ENCODE measurements at places on chromosomes 1 and 21.

- no peak for DNase-seq
Observed at GRCh38 chr1:13899856-13900255, 199.9 kb downstream of the PRDM2 start.

DNA sequence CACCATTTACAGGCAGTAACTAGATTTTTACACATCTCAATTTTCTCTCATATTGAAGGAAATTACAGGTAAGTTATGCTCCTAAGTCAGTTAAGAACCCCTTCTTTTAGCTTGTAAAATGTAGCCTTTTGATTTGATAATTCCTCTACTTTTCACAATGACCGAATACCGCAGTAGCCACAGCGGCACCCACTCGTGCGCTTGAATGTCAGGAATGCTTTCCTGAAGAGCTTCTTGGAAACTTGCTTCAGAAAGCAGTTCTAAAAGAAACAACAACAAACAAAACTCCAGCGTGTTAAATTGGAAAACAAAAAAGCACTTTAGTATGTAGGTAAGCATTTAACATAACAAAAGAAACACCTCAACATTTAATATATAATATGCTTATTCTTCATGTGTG, 9.9 kb upstream of the DNTTIP2 start:
- no peak for DNase-seq

DNA sequence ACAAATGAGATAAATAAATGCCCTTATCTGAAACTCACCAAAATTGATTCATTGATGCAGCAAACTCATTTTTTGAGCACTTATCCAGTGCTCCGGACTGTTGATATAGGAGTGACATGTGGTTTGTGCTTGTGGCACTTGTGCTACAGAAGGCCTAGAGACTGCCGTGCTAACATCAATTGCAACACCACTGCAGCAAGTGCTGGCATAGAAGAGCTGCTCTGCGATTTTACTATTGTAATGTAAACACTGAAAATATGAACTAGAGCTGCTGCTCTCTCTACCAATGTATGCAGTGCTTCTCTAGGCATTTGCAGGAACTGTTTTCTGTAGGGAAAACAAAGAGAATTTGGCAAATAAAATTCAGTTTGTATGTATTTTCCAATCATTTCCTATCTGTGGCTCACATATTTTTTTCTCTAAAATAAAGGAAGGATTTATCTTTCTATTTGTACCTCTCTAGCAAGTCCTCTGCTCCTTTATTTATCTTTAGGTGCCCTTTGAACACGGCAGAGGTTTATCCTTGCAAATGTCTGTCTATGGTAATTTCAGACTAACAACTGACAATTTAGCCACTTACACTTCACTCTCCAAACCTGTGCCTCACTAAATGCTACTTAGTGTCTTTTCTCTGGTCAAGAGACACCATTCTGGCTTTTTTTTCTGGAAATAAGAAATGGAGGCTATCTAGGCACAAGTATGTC, 409.5 kb upstream of the ADGRL2 start:
- no peak for DNase-seq

GRCh38 chr1:150973258-150973835, 1.3 kb downstream of the CERS2 start:
- DNase-seq: peak; percentile 30

DNA sequence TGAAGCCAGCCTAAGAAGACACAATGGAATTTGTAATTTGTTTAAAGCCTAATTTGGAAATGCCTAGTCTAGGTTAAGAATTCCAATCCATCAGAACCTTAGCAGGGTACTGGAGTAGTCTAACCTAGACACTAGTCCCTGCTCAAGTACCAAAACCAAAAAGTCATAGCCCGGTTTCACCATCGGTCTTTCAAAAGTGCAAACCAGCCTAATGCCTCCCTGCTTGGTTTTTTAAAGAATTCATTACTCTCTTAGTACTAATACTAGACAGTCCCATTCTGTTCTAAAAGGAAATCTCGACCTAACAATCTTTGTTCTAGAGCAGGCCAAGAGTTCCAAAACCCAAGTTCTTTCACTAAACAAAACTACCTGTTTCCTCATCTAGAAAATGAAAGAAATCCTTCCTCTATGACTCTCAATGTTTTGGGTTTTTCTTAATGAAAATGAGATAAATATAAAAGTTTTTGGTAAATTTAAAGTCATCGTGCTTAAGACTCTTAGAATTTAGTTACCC, 2.6 kb downstream of the PUM1 start:
- DNase-seq: no peak

GRCh38 chr21:27586326-27586725, 619.4 kb upstream of the ADAMTS5 start:
- no peak for DNase-seq

Data from activated CD8-positive, alpha-beta memory T cell treated with anti-CD3 and anti-CD28 coated beads, Interleukin-2, amount 50 U/mL, for 4 hours (primary cell).